Gastroesophageal sphincter (tissue), 4 donors: ENCODE measurements at places on chromosomes 13 and 19. TPM values are rescaled to one million over a fixed set of nuclear protein-coding genes. Genes with fewer than 3 reads are reported as not detected.

DNA sequence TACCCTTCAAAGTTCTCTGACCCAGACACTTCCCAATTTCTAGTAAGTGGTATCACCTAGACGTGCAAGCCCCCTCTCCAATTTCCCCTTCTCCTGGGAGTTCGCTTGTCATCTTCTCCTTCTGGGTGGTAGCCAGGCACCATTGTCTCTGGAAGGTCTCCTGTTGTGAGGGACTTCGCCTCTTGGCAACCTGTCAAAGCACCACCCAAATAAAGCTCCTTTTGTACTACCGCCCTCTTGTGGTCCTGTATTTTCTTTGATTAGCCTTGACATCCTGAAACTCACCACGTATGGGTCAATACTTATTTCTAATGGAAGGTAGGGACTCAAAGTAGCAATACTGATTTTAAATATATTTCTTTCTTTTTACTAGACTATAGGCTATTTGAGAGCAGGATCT is 8.2 kb downstream of the GPC5 start:
- no peak for ATAC-seq

DNA sequence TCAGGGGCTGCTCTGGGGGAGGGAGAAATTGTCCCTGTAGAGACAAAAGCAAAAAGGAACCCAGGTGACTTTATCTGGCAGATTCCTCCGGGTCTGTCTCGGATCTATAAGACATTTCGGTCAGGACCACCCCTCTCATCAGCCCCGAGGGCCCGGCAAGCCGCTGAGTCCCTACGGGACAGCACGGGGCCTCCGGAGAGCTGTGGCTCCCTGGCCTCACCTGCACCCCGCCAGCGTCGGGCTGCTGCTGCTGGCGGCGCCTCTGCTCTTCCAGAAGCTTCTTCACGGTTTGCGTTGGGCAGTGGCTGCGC is 1.9 kb downstream of the NFKBID start:
- no peak for ATAC-seq

- no peak for ATAC-seq
These were observed 43.6 kb downstream of the RUBCNL start for GRCh38 chr13:46343279-46343994.

The MBD3L3 gene
- not detected for total RNA-seq

- ATAC-seq = no peak
These were observed 142.3 kb upstream of the SOX21 start for GRCh38 chr13:94854688-94855087.

- ATAC-seq = no peak
These were observed 769.1 kb downstream of the PCDH9 start for GRCh38 chr13:66461021-66461420.

The ZNF558 gene
- 36.8 TPM for total RNA-seq

DNA sequence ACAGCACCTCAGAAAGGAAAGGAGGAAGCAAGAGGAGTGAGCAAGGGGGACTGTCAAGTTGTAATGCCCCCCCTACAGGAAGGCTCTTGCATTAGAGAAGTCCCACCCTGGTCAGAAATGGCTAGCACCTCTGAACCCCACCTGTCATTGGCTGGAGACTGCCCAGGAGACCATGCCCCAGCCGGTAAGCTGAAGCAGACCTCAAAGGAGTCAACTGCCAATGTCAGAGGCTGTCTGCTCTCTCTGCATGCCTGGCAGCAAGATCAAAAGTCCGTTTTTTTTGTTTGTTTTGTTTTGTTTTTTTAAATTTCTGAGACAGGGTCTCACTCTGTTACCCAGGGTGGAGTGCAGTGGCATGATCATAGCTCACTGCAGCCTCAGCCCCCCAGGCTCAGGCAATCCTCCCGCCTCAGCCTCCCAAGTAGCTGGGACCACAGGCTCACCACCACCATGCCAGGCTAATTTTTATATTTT is 8.1 kb upstream of the BCL3 start:
- ATAC-seq = no peak

The ZNF829 gene
- total RNA-seq = 5.4 TPM

DNA sequence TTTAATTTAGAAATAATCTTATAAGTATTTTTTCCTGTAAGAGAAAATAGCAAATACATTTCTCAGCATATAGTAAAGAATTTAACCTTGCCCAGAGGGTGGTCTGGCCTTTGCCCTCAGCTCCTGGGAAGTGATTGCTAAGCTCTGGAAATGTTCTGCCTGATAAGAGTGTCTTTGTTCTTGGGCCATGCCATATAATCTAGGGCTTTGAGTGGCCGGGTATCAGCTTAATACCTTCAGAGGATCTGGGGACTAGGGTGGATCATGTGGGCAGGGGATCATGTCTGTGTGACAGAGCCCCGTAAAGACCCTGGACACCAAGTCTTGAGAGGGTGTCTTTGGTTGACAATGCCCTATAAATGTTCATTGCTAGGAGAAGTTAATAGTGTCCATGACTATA is 1032.4 kb upstream of the MIR17HG start:
- ATAC-seq = no peak

- ATAC-seq = no peak
These were observed 6.6 kb upstream of the ZNF835 start for GRCh38 chr19:56678205-56678604.

GRCh38 chr13:32447894-32448623 is 20.1 kb upstream of the N4BP2L1 start:
- ATAC-seq = no peak

DNA sequence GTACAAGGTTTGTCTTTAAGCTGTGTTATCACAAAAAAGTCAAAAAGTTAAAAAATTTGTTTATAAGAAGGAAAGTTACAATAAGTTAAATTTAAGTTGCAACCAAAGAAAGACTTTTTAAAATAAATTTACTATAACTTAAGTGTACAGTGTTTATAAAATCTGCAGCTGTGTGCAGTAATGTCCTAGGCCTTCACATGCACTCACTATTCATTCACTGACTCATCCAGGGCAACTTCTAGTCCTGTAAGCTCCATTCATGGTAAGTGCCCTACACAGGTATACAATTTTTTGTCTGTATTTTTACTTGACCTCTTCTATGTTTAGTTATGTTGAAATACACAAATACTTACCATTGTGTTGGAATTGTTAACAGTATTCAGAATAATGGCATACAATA is 667.9 kb upstream of the SLITRK5 start:
- no peak for ATAC-seq

The SGCG gene
- total RNA-seq = 1.4 TPM

The CASP14 gene
- not detected for total RNA-seq

DNA sequence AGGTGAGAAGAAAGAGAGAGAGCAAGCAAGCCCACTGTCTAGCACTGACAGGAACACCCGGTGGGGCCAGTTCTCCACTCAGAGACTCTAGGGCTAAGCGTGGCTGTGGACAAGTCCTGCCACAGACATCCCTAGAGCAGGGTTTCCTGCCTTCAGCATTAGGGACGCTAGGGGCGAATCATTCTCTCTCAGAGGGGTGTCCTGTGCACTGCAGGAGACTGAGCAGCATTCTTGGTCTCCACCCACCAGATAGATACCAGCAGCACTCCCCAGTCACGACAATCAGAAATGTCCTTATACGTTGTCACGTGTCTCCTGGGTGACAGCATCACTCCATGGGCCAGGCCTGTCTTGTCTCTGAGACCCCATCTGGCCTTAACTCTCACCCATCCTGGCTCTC is 1.5 kb downstream of the OR10H1 start:
- no peak for ATAC-seq

DNA sequence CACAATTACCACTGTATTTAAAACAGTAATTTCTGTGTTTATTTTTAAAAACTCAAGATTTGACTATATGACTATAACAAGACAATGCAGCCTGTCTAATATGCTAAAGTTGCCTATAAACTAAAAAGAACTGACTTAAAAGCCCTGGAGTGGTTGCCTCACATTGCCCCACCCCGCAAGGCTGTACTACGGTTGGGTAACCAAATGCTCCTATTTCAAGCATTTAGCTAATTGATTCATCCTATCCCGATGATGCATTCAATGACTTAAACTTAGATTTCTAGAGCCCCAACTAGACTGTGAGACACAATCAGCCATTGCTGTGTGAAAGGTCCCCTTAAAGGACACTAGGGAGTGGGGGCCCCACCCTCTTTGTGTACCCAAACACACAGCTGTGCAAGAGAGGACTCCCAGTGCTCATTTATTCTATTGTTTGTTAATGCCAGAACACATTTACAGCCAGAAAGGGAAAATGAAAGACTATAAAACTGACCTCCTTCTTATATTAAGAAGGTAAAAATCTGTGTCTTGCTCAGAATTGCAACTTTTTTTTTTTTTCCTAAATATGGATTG is 66.9 kb downstream of the MIPEP start:
- ATAC-seq = no peak

- ATAC-seq = no peak
These were observed 46.3 kb downstream of the CCNE1 start for GRCh38 chr19:29858000-29858596.

The GNG8 gene
- not detected for total RNA-seq
